ENCODE measurements at places on chromosomes 3 and 15.
A peak's percentile ranks its signal among the peaks of the same experiment; 100 is the strongest.

- no peak for DNase-seq
Measured at GRCh38 chr3:4507024-4507596, 14.0 kb downstream of the ITPR1 start.

DNA sequence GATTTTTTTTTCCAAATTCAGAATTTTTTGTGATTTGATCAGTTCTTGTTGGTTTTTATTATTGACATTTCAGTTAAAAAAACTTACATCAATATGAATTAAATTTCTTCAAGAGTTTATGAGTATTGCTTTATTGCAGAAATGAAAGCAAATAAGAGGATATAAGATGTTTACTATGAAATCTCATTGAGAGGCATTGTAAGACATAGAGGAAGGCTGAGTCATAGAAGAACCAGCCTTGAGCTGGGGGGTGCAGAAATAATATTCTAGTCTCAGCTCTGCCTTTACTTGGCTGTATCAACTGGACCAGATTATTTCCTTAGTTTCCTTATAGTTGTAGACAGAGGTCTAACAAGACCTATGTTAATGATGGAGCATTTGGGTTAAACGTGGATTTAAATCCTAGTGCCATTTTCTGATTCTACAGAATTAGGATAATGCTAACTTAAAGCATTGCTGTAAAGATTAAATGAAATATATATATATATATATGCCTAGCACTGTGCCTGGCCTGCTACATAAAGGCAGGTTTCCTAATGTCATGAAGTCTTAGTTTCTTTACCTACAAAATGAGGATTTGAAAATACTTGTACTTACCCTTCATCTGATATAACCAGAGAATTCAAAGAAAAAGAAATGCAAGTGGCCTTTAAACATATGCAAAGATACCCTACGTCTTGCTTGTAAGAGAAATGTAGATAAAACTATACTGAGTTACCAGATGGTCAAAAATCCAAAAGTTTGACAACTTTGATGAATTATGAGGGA is 7.3 kb downstream of the FAM98B start:
- DNase-seq = no peak

- DNase-seq = no peak
Measured at GRCh38 chr15:42034628-42035434, 14.0 kb upstream of the PLA2G4E start.

DNA sequence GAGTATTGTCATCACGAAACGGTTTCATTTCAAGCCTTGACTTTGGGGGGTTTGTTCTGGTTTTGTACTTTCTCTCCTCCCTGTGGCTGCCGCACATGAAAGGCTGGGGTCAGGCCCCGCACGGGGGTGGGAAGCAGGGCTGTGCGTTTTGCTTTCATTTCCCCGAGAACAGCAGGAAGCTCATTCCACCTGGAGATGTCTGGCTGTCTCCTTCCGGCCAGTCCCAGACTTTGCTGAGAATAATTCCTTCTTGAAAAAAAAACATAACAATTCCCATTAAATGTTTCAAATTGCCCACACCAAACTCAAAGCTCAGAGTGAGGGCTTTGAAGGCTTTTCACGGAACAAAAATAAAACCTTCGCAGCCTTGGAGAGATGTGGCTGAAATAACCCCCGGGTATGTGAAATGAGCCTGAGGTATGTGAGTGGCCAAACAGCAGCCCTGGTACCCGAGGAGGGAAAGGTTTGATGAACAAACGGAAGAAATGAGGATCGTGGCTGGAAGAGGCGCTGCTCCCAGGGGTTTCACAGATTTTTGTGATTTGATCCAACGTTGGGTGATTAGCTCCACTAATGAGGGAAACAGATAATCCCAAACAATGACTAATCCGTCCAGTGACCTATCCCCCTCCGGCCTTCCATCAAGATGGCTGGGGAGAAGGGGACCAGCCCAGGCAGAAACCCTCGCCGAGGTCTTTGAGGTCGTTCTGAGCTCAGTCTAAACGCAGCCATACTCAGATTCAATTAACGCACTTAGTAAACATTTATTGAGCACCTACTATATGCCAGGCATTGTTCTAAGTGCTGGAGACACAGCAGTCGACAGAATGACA is 126.9 kb upstream of the MEF2A start:
- no peak for DNase-seq

- no peak for DNase-seq
Measured at GRCh38 chr3:100537646-100538338, 45.4 kb downstream of the TMEM45A start.

- DNase-seq = peak; percentile 84
Measured at GRCh38 chr15:29945943-29946596, 123.8 kb upstream of the TJP1 start.

GRCh38 chr3:69271098-69271497 is 114.8 kb downstream of the FRMD4B start:
- DNase-seq = no peak

DNA sequence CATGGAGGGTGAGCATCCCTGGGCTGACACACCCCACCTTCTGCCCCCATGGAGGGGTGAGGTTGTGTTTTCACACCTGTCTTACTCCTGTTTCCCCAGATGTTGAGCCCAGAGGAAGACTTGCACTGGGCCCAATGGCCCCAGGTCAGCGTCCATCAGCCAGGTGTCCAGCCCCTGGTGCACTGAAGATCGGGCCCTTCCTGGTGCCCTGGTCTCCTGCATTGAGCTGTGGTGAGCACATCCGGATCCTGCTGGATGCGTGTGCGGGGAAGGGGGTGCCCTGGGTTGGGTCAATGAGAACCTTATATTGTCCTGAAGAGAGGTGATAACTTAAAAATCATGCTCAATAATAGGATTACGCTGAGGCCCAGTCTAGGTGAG is 227.3 kb downstream of the SNRPN start:
- no peak for DNase-seq

- DNase-seq = no peak
Measured at GRCh38 chr15:32794973-32795372, 77.2 kb downstream of the GREM1 start.

GRCh38 chr3:167830007-167830406 is 94.5 kb downstream of the SERPINI1 start:
- DNase-seq = no peak

- DNase-seq = no peak
Measured at GRCh38 chr3:187165144-187165543, 25.8 kb upstream of the RPL39L start.

DNA sequence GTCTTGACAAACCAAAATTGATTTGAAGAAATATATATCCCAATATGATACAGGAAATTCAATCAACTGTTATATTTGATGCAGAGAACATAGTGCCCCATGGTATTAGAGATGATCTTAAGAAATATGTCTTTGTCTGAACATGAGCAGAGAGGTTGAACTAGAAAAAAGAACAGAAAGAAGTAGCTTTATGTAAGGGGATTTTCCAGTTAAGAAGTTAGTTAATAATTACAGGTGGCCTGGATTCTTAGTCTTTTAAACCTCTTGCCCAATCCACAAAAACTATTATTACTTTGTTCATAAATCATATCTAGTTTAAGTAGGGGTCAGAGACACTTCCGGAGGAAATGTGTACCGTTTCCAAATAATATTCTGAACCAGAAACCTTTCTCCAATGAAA is 1186.7 kb upstream of the EPHA6 start:
- no peak for DNase-seq
